ENCODE measurements at places on chromosomes 11 and 22. TPM values are rescaled to one million over a fixed set of nuclear protein-coding genes. Genes with fewer than 3 reads are reported as not detected.
A peak's percentile ranks its signal among the peaks of the same experiment; 100 is the strongest.

GRCh38 chr11:111260811-111261210, 15.3 kb downstream of the POU2AF2 start:
- DNase-seq = no peak

DNA sequence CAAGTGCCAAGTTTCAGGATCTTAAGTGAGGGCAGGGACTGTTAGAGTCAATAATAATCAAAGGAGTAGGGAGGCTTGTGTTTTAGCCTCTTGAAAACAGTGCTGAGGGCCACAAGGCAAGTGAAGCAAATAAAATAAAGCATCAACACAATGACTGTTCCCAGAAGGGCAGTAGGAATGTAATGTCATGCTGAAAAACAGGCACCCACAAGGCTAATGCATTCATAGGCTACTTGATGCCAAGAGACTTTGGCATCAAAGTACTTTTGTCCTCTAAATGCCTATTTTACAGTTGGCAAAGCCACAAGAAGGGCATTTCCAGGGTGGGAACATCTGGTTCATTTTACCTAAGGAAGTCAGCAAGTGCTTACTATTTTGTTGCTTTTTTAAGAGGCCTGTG, 22.9 kb downstream of the RAB39A start:
- no peak for DNase-seq

DNA sequence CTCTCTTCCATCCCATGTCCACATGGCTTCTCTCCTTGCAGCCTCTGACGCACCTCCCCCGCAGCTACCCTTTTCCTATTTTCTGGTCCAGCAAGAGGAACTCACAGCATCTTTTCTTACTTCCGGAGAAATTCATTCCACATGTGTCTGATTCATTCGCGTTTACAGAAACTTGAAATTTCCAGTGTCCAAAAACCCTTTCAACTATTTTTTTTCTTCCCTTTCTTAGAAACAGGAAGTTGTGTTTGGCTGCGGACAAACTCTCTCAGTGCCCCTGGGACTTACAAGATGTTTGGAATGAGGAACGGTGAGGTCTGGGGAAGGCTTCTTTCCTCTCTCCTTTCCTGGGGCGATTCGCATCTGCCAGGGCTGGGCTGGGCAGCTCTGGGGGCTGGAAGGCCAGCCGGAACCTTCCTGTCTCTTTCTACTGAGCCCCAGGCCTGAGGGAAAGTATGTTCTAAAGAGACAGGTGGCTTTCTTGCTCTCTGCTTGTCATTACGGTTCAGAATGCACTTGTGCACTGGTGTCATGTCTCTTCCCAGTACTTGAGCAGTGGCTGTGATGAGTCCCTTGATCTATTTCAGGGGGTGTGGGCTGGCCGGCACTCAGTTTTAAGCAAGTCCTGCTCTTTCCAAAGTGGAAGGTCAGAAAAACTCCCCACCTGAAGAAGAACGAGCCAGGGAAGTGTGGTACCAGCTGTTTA, 27.5 kb downstream of the ADAMTS8 start:
- peak; percentile 30 for DNase-seq

Gene SEC14L2
- 15.1 TPM for total RNA-seq

DNA sequence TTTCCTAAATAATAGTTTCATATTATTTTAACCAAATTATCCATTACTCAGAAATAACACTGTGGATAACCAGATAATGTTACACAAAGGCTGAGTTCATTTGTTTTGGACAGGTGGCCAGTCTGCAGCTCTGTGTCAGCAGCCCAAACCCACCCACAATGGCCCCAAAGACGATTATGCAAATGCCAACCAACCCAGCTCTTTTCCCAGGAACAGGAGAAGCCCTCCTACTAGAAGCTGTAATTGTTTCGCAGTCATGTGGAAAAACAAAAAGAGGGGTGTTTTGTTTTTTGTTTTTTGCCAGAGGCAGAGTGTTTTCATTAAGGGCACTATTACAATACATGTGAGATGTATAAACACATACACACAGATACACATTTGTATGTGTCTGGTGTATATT, 102.1 kb downstream of the FCHSD2 start:
- no peak for DNase-seq

GRCh38 chr11:122578171-122578825, 77.2 kb upstream of the UBASH3B start:
- peak; percentile 61 for DNase-seq

Gene FOLR2
- total RNA-seq = not detected

Gene INPPL1
- total RNA-seq = 55.5 TPM

- peak; percentile 47 for DNase-seq
Measured at GRCh38 chr11:2975594-2975993, 16.5 kb downstream of the NAP1L4 start.

GRCh38 chr22:36351921-36352802, 35.6 kb downstream of the MYH9 start:
- DNase-seq = peak; percentile 76

DNA sequence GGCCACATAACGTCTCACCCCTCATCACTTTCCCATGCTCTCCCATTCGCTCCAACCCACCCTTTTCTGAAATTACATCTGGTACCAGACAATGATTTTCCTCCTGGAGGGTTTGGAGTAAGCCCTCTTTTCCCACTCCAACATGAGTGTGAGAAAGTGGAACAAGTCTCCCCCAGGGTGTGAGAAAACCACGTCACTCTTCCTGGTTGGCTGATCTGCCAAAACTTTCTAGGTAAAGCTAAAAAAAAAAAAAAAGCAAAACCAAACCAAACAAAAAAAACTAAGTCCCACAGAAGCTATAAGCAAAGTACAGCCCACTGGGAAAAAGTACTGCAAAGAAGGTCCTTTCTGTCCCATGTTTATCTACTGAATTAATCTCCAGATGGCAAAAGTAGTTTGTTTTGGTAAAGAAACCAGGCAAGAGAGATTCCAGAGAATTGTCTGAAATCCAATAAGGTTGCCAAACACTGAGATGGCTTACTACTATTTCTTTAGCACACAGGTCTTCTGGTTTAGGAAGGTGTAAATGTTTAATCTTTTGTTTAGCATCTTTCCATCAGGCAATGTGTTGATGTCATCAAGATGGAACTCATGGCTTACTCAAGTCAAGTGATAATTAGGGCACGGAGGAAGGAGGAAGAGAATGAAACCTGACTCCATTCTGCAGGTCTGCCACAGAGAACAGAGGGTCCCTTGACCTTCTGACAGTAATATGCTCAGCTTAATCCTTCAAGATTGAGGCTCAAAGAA, 395.6 kb downstream of the LARGE1 start:
- DNase-seq = no peak

Gene NAT10
- 22.5 TPM for total RNA-seq

- DNase-seq = no peak
Measured at GRCh38 chr22:20673295-20674195, 100.4 kb upstream of the SERPIND1 start.

- DNase-seq = no peak
Measured at GRCh38 chr11:67406420-67406968, 2.6 kb downstream of the TBC1D10C start.

Gene VWCE
- total RNA-seq = not detected

DNA sequence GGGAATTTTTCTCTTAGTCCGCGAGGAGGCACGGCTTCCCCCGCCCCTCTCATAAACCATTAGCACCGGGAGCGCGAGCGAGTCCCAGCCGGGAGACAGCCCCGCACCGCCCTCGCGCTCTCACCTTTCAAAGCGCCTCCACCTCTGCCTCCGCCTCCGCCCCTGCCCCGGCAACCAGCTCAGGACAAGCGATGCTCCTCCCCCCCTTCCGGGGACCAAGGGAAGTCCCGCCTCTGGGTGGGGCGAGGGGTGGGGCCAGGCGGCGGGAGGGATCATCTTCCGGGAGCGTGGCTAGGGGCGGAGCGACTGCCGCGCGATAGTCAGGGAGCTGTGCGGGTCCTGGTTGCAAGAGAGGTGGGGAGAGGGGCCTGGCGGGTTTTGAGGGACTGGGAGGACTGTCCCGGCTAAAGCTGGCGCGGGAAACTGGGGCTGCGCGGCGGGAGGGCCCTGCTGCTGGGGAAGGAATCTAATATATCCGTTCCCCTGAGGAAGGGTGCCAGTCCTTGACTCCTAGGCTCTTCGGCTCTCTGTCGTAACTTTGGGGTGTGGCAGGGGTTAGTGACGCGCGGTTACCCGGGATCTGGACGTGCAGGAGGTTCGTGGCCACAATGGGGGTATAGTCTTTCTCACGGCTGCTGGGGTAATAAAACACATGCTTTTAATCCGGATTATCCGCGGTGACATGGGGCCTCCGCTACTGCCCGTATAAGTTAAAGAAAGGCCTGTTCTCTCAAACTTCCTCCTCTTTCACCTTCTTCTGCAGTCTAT, at the start of the genes CCDC82 and JRKL:
Gene CCDC82, minus strand, starts transcription at position 193 of the 768 bp plus-strand sequence. CDS start 5,165 bp downstream, outside the sequence.
Gene JRKL, plus strand, starts transcription at position 294 of the 768 bp plus-strand sequence. CDS start 637 bp downstream, outside the sequence.
- peak; percentile 96 for DNase-seq

GRCh38 chr11:33719587-33719986, 16.6 kb downstream of the CD59 start:
- DNase-seq = no peak

DNA sequence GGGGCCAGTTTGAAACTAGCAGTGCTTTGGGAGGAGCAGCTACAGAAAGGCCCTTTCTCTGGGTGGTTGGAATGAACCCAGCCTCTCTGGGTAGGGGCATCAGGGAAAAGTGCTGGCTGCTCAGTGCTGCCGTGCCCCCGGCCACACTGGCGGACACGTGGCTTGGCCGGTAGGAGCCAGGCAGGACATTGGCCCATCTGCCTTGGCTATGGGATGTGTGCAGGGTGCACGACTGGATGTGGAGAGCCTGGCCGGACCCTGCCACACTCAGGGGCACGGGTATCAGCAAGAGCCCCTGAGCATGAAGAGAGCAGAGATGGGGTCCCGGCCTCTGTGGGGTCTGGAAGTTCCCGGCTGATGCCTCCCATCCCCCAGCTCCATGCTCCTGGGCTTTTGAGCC, 46.6 kb downstream of the TPCN2 start:
- no peak for DNase-seq

GRCh38 chr11:1075341-1075911, 752 bp downstream of the MUC2 start:
- DNase-seq = no peak

- DNase-seq = peak; percentile 71
Measured at GRCh38 chr11:3944198-3944597, 88.7 kb downstream of the STIM1 start.

GRCh38 chr22:42716221-42716620, 4.4 kb downstream of the A4GALT start:
- DNase-seq = peak; percentile 29

Gene LUZP2
- 2.0 TPM for total RNA-seq

DNA sequence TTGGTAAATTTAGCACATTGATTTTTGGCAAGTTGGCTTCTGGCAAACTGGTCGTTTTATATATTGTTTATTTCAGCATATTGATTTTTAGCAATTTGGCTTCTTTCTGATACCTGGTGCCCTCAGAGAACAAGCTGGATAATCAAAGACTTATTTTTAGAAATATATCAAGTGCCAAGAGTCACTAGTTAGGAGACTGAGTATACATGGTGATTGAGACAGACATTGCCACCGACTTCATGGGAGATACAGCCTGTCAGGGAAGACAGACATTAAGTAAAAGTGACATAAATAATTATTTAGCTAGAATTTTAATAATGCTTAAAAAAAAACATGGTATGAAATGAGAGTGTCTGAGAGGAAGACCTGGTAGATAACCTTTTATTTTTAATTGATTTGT, 242.3 kb upstream of the MTNR1B start:
- DNase-seq = no peak

Gene ZBTB44
- 27.4 TPM for total RNA-seq

Gene PTPN5
- not detected for total RNA-seq

DNA sequence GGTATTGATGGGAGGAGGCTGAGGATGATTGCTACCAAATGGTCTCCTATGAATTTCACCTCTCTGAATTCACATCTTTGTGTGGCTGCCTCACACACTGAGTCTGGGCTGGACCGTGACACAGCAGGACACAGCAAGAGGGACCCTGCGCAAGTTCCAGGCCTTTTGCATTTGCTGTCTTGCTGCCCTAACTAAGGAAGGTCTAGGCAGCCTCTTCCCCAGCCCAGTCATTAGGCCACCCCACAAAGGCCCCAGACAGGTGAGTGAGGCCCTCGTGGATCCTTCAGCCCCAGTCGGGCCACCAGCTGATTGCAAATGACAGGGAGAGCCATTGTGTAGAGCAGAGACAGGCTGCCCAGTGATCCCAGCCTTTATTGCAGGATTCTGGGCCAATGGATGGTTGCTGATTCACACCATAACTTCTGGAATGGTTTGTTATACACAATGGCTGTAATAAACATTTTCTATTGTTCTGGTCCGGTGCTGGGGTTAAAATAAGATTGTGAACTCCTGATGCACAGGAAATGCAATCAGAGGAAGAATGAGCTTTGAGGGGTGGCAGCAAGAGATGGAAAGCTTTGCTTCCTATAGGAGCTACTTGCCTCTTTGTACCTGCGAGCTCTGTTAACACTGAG, 28.5 kb upstream of the CSNK2A3 start:
- DNase-seq = no peak

DNA sequence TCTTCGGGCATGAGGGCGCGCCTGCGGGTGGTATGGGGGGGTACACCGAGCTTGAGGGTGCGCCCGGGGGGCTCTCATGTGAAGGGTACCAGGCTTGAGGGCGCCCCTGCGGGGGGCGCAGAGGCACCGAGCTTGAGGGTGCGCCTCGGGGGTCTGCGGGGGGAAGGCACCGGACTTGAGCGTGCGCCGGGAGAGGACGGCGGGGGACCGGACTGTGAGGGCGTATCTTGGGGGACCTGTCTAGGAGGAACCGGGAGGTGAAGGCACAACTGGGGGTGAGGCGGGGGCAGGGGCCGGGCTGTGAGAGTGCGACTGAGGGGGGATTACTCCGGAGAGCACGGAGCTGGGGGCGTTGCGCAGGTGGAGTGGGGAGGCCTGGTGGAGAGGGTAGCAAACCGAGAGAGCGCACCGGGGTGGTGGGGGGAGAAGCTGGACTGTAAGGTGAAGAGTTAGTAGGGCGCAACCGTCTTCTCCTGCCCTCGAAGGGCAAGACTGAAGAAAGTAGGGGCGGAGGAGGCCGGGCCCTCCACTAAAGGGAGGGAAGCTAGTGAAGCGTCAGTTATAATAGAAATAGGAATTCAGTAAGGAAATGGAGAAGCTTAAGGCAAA, 1.1 kb upstream of the DDX6 start:
- no peak for DNase-seq

DNA sequence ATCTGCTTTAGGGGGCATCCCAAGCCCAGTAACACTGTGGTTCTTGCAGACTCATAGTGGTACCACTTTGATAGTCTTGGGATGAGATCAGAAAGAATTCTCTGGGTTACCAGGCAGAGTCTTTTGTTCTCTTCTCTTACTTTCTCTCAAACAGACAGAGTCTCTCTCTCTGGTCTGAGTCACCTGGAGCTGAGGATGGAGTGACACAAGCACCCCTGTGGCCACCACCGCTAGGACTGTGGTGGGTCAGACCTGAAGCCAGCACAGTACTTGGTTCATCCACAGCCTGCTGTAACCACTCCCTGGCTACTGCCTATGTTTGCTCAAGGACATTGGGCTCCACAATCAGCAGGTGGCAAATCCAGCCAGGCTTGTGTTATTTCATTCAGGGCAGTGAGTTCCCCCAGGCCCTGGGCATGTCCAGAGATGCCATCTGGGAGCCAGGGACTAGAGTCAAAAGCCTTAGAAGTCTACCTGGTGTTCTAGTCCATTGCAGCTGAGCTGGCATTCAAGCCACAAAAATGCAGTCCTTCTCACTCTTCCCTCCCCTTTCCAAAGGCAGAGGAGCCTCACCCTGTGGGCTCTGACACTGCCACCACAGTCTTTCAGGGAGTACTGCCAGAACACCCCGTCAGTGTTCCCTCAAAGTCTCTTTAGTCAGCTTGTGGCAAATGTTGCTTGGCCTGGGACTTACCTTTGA, 29.9 kb downstream of the ENDOD1 start:
- peak; percentile 60 for DNase-seq

Gene CBX7
- 3.0 TPM for total RNA-seq

Gene CEP126
- 0.86 TPM for total RNA-seq

- no peak for DNase-seq
Measured at GRCh38 chr22:37054056-37054395, 2.5 kb downstream of the KCTD17 start.

- no peak for DNase-seq
Measured at GRCh38 chr11:73394416-73395296, 18.5 kb downstream of the RELT start.
